ENCODE measurements at places on chromosomes 2 and 18.

GRCh38 chr18:2953935-2954653 is 58.9 kb downstream of the LPIN2 start:
- no peak for DNase-seq

GRCh38 chr18:32958746-32959145 is 185.9 kb upstream of the KLHL14 start:
- no peak for DNase-seq

DNA sequence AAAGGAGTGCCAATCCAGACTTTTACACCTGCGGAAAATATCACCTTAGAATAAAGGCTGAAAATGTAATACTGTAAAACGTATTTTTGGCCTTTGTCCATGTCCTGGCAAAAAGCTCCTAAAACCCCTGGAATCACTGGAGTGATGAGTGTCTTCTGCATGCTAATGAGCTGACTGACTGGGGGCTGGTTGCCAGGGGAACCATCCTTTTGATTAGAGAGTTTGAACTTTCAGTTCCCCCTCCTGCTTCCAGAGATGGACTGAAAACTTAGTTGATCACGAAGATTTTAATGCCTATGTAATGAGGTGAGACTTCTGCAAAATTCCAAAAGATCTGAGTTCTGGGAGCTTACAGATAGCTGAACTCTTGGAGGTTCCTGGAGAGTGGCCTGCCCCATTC is 20.5 kb downstream of the PUM2 start:
- no peak for DNase-seq

GRCh38 chr2:45627911-45628310 is 16.8 kb upstream of the SRBD1 start:
- no peak for DNase-seq

GRCh38 chr2:200670751-200671150 is 84.9 kb downstream of the AOX1 start:
- DNase-seq = no peak

GRCh38 chr2:186426153-186427016 is 59.7 kb upstream of the ZC3H15 start:
- no peak for DNase-seq

- DNase-seq = no peak
These were observed 9.3 kb downstream of the RMC1 start for GRCh38 chr18:23512641-23513040.

GRCh38 chr2:32591669-32592463 is 36.0 kb upstream of the TTC27 start:
- DNase-seq = no peak

GRCh38 chr2:112032224-112032586 is 22.9 kb upstream of the TMEM87B start:
- no peak for DNase-seq

DNA sequence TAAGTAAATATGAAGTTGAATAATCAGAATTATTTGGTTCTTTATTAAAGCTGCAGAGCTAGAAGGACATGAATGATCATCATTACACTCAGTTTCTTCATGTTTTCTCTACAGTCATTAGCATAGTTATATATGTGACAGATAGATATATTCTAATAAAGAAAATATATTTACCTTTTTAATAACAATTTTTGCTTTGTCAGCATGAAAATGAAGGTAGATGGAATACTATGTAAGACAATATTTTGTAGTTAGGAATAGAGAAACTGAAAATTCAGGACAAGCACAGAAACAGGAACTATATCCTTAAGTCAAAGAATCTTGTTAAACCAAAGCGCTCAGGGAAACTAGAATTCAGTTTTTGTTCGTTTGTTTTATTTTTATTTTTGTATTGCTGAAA is 649.9 kb upstream of the NRXN1 start:
- no peak for DNase-seq

DNA sequence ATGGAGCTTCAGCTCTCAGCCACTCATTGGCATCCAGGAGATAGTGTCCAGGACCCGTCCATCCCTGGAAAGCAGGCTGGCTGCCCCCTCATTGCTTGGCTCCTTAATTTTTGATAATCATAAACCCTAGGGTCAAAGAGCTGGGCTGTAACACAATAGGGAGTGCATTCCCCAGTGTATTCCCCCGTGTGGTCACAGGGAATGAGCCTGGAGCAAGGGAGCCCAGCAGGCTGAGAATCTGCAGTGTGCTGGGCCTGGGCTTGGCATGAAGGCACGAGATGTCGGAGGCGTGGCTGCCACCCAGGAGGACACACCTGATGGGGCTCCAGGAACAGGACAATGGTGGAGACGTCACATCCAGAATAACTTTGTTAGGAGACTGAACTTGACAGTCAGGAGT is 18.7 kb downstream of the TPRKB start:
- DNase-seq = no peak

DNA sequence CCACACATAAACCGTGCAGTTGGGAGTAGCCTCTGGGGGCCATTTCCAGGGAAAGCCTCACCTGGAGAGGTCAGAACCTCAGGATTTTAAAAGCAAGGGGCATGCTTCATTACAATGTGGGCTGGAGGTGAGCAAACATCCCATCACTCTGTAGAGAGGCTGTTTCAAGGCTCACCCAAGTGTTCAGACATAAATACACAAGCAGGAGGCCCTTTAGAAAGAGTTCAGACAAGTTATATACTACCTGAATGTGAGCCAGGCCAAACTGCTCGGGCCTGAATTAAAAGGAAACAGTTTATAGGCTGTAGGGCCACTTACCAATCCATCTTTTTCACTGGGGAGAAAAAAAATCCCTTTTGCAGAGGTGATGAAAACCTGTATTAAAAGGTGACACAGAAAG is 540.0 kb upstream of the ZEB2 start:
- DNase-seq = no peak

DNA sequence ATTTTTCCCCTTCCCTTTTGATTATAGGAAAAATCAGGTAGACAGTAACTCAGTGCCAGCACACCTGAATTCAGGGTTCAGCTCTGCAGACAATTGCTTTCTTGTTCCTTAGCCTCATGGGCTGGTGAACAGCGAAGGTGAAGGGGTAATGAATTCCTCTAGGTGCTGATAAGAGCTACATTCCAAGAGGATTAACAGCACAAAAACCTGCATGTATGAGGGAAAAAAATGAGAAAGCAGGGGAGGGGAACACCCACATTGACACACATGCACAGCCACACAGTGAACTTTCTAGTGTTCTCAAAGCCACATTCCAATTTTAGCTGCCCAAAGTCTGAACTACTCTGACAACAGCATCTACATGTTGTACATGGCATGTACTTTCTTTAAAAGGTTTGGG is 46.1 kb downstream of the SPATS2L start:
- DNase-seq = no peak

- no peak for DNase-seq
These were observed 260.9 kb upstream of the ATP5MC3 start for GRCh38 chr2:175442441-175442840.

DNA sequence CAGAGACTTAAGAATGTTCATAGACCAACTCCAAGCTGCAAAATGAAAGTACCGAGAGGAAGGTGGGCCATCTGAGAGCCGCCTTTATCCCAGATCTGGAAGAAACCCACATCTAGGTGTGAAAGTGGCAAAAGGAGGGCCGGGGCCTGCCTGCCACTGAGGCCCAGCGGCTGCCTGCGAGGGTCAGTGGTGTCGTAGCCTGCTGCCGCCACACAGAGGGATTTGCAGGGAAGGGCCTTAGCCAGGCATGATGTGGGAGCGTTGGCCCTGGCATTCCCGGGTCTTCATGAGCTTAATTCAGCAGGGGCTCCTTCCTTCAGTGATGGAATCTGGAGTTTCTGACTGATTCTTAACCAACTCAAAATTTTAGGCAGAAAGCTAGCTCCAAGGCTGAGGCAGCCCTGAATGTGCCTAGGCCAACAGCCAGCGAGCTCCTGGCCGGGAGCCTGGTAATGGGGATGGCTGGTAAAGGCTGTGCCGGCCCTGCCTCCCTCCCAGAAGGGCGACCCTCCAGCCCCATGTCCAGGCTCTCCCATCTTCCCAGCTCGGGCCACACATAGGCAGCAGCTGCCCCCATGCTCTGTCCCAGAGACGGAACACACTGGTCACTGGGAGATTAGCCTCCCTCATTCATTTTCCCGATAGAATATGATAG is 230.1 kb downstream of the AGAP1 start:
- no peak for DNase-seq

DNA sequence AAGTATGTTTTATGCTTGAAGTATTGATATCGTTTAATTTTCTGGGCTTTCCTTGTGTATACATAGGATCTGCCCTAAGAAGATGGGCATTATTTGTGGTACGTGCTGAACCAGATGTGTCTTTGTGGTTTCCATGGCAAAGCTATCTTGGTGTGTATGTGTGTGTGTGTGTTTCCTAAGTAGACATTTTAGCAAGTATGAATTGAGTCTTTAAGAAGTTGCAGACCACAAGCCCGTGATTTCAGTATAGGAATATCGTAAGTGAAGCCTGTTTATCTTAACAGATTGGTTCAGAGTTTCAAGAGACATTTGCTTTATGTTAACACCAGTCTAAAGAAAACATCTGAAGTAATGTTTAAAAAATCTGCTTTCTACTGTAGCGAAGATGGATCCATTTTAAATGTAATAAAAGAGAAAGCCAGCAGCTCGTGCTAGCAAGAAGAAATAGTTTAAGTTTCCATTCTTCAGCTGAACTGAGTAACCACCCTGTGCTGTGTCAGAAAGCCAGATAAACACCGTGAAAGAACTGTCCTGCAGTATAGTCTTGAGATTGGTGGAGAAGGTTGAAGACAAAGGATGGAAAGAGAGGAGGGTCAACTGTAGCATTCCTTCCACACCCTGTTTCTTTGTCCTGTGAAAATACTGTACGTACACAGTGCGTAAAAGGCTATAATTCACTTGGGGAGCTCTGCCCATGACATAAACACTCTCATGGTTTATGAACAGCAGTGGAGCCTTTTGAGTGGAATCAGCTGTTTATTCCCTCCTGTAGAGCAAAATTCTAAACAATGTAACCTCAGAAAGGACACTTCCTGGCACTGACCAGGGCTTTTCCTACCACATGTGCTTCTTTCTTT is 91.9 kb upstream of the FOSL2 start:
- no peak for DNase-seq

DNA sequence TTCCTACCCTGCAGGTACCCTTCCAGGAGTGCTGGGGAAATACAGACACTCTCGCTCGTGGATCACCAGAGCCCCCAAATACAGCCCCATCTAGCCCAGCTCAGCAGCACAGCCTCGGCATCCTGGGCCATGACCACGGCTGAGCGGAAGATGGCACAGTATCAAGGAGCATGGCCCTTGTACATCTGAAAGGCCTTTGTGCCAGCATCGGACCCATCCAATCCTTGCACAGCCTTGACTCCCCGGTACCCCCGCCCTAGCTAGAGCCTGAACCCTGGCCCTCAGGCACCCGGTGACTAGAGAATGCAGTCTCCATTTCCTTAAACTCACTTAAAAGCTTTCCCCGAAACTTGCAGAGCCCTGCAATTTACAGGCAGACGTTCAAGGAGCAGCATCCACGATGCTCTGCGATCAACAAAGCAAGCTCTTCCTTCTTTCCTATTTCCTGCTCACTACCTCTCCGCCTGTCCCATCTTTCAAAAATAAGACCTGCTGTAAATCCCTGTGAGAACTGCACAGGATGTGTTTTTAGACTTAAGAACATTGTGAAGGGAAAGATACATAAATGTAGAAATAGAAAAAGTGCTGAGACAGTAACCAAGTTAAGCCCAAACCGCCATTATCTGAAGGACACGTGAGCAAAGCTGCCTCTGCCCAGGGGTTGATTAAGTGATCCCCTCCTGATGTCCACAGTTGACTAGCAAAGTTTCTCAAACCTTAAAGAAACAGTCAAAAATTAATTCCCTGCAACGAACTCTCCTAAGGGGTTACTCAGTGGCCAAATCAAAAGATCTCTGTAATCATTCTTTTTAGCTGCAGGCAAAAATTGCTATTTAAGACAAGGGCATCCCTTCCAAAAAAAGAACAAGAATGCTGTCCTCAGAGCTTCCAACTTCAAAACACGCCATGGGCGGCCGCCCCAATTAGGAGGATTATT is 48.5 kb downstream of the ZNF516 start:
- no peak for DNase-seq

GRCh38 chr2:215967590-215968378 is 45.6 kb downstream of the MREG start:
- DNase-seq = no peak

DNA sequence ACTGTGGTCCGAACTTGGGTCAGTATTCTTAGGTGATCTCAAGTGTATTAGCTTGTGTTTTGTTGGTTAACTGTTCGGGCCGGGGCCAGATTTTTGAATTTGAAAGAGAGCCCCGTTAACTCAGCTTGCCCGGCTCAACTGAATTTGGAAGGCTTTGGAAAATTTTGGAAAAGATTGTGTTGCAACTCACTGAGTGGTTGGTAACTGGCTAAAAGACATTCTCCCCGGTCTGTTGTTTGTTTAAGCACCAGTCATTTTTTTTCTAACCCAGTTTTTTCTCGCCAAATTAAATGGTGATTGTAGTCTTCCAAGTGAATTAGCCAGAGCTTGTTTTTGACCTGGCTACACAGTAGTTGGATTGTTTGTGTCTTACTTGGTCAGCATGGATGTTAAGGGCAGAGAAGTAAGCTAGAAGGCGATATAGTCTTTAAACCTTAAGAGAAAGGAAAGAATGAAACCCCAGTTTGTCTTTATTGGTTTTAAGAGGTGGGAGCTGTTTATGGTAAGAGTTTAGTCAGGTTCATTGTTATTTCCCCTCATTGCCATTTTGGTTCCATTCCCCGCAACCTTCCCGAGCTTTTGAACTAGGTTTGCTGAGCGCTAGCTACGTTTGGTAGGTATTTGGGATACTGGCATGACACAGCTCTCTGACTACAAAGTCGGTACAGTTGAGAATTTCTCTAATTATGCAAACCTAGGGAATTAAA is 2.4 kb downstream of the MAP4K4 start:
- DNase-seq = no peak

- DNase-seq = no peak
These were observed 52.8 kb upstream of the SLC66A3 start for GRCh38 chr2:11102466-11102865.

Data from iPS DF 19.7 (cell line).